ENCODE measurements at places on chromosomes 6 and 20.

- DNase-seq: no peak
Observed at GRCh38 chr6:127058936-127059335, 59.5 kb upstream of the RSPO3 start.

GRCh38 chr20:44396369-44397130 is 41.1 kb downstream of the HNF4A start:
- no peak for DNase-seq

DNA sequence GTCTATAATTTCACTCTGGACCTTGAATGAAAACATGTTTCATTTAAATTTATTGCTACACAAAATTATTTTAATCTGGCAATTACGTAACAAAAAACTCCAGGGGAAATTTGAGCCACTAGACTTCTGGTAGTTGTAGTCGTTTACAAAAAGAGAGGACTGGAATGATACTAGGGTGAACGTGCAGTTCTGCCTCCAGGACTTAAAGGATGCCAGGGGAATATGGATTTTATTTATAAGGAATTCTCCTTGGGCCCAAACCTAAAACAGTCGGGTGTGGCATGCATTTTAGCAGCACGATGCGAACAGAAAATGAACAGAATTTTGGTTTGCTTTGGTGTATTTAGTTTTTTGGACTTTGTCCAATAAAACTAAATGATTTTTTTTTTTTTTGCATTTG is 76.9 kb downstream of the PRL start:
- no peak for DNase-seq

DNA sequence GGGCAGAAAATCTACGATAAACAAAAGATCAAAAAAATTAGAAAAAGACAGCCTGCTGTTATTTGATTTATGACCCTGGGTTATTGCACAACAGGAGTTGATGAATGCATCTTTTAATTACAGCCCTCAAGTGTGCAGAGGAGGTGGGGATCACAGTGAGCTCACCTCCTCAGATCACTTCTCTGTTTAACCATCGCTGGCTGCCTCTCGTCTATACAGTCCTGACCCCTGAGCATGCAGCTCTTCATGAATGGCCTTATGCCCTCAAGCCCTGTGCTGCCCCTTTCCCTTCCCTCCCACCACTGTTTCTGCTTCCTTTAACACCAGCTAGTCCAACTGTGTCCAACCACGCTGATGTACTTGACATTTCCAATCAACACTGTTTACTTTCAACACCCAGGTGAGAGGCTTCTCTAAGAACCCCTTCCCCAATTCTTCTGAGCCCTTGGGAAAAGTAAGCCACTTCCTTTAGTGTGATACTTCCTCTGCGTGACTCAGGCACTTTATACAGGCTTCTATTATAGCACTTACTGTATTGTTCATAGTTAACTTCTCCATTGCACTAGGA is 60.6 kb upstream of the RIPOR2 start:
- DNase-seq: no peak

DNA sequence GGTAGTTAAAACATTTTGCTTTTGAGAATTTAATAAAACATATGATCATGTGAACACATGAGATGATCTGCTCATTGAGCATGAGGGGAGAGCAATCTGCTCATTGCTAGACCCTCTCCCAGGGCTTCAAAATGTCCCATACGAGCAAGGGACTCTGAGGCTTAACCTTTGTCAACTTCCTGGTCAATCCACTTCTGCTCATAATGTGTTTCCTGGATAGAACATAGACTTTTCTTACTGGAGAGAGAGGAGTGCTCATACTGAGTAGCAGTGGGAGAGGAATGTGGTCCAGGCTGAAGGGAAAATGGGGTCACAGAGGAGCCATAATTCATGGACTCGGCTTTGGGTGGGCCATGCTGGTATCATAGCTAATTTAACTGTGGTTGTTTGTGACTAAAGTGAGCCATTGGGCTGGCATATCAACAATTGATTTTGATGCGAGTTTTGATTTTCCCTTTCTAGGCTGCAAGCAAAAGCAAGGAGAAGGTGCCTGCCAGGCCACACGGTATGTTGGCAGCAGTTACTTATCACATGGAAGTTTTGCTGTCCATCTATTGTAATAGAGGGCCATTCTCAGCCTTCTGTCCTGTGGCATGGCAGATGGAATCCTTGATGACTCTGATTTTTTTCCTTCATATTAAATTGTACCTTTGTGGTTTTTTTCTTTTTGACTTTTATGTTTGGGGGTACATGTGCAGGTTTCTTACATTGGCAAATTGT is 20.8 kb upstream of the ADGRF4 start:
- DNase-seq: no peak

DNA sequence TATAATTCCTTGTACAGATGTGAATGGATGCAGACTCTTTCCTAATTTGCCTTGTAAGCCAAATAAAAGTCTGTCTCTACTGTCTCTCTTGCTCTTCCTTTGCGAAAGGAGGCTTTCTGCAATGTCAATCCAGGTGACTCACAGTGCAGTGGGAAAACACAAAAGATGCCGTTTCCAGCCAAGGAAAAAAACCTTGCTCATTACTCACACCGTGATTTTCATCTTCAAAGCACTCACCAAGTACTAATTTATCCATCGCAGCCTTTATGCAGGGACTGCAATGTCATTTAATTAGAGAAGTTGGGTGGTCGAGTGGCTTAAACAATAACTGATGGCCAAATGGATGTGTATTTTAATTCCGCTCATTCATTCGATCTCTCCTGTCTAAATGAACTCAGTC is 23.8 kb downstream of the SAYSD1 start:
- no peak for DNase-seq

DNA sequence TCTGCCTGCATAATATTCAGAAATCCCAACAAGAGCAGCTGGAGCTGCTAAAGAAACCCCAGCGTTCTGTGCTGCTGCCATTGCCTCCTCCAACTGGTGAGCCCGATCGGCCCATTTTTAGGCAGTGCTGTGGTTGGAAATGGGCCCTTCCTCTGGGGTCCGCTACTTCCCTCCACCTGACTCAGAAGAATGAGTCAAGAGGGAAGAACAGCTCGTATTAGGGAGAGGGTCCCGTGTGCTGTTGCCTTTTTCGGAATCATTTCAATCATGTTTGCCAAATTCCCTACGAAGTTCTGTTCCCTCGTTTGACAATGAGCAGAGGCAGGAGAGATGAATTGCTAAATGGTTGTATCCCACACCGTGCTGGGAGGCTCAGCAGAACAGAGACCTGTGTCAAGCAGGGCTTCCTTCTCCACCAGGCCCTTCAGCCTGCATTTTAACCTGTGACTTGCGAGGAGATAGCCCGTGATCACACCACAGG is 38.4 kb downstream of the THBS2 start:
- no peak for DNase-seq

- no peak for DNase-seq
Observed at GRCh38 chr6:163384510-163384909, 30.0 kb upstream of the QKI start.

DNA sequence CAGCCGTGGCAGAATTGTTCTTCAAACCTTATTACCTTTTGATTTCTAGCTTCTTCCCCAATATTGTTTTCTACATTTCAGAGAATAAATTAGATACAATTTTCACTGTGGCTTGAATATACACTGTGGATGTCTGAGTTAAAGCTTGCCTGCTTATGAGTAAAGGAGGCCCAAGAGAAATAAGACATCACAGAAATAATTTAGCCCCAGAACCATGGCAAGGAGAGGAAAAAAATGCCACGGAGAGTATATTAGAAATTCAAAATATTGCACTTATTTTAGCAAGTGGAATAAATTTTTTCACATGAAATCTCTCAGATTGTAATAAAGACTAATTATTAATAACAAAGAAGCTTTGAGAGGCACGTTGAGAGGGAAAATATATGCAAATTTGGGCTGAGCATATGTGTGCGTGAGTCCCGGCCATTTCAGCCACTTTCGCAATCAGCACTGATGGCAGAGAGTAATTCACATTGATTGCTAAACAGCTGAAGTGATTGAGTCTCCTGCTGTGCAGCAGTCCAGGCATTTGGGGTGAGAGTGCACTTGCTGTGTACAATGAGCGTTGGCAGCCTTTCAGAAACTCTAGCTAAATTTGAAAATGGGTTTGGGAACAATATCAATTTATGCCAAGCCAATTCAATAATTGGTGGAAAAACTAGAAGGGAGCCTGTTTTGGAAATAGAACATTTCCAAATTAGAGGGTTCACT is 596.0 kb downstream of the EPM2A start:
- DNase-seq: no peak

GRCh38 chr6:73547036-73547435 is 26.2 kb upstream of the EEF1A1 start:
- DNase-seq: no peak

- no peak for DNase-seq
Observed at GRCh38 chr6:97067045-97067444, 142.5 kb downstream of the KLHL32 start.

GRCh38 chr6:75896526-75896925 is 147.5 kb downstream of the MYO6 start:
- no peak for DNase-seq
